ENCODE measurements at places on chromosomes 3 and 15.

GRCh38 chr3:128226795-128227395 is 73.6 kb downstream of the EEFSEC start:
- peak; percentile 51 for DNase-seq

DNA sequence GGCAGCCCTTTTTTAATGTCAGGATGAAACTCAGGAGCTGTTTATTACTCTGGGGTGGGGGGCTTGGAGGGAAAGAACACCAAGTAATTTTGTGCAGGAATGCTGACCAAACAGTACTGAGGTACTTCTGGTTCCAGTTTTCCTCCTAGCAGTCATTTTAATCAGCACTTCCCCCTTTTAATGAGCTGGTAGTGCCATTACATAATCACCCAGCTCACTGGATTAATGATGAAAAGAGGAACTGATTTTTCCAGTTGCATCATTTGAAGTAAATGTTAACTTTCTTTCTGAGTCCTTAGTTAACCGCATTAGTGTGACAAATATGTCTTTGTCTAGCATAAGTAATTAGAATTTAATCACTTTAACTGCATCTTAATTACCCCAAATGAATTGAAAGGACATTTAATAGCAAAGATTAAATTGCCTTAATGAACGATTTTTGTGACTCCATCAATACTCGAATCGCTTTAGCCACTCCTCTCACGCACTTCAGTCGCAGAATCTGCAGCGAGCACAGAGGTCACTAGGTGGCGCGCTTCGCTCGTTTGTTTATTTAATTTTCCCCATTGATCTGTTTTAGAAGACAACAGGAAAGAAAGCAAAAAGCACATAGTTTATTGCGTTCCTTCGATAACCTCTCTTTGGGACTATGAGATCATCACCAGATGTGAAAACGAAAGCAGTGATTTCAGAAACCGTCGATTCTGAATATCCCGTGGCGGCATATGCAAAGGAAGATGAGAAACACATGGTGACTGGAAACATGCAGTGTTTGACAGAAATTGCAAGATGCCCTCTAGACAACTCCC is 9.8 kb downstream of the ONECUT1 start:
- DNase-seq = peak; percentile 52

GRCh38 chr3:14812196-14812790 is 6.5 kb upstream of the FGD5 start:
- DNase-seq = no peak

DNA sequence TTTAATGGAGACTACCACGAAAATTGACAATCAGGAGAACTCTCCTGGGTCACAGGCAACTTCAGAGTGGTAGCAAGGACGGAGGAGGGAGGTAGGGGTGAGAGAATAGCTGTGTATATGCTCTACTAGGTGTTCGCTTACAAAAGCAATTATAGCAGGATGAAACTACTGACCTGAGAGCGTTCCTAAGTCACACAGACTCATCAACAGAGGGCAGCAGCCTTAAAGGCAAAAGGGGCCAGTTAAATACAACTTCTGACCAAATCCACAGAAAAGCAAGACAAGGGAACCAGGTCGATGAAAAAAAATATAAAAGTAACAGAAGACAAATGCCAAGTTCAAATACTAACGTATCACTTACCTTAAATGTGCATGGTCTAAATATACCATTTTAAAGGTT is 894.6 kb downstream of the PLOD2 start:
- no peak for DNase-seq

GRCh38 chr3:170690661-170690981 is 104.7 kb upstream of the SLC7A14 start:
- no peak for DNase-seq

GRCh38 chr15:63195569-63196015 is 6.2 kb downstream of the RAB8B start:
- no peak for DNase-seq

DNA sequence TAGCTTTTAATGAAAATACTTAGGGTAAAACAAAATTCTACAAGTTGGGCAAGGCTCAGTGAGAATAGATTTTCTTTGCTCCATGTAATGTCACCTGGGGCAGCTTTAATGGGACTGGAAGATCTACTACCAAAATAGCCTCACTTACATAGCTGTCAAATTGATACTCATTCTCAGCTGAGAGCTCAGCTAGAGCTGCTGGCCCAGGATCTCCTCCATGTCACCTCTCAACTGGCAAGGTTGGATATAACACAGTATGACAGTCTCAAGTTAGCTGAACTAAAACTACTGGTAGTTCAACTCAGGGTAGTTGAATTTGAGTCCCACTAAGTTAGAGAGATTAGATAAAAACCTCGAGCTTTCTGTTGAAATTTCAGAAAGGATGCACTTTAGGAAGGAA is 218.5 kb upstream of the PLSCR5 start:
- DNase-seq = no peak

GRCh38 chr3:111999484-112000324 is 982 bp downstream of the TAGLN3 start:
- peak; percentile 16 for DNase-seq

DNA sequence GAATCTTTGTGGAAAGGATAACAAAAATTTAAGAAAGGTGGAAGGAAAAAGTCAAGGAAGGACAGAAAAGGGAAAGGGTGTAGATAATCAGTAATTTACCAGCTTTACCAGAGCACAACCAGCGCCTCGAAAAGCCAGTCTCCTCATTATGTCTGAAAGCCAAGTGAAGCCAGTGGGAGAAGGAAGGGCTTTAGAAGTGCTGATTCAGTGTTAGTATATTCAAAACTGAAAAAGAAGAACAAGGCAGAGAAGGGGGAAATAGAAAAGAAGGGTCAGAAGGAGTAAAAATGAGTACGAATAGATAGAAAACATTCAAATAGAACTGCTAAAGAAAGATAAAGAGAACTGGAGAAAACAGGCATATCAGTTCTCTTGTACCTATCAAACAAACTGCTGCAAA is 4.1 kb downstream of the PBRM1 start:
- DNase-seq = no peak

- DNase-seq = peak; percentile 38
These were observed 9.9 kb downstream of the CEP152 start for GRCh38 chr15:48800811-48801455.

DNA sequence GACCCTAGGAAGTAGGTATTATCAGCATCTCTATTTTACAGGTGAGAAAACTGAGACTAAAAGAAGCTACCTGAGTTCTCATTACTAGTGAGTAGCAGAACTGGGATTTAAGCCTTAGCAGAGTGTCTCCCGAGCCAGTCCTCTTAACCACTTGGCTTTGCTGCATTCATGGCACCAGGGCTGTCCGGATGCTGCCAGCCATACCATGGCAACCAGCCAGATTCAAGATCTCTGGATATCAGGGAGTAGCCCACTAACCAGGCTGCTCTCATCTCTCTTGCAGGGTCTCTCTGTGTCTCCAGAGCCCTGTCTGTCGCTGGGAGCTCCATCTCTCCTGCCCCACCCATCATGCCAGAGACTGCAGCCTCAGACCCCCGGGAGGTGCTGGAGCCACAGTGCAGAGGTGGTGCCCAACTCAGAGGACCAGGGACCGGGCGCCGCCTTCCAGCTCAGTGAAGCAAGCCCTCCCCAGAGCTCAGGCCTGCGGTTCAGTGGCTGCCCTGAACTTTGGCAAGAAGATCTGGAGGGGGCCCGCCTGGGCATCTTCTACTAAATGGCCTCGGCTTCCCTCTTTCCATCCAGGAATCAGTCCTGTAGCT is 1.7 kb downstream of the MESP2 start:
- no peak for DNase-seq

DNA sequence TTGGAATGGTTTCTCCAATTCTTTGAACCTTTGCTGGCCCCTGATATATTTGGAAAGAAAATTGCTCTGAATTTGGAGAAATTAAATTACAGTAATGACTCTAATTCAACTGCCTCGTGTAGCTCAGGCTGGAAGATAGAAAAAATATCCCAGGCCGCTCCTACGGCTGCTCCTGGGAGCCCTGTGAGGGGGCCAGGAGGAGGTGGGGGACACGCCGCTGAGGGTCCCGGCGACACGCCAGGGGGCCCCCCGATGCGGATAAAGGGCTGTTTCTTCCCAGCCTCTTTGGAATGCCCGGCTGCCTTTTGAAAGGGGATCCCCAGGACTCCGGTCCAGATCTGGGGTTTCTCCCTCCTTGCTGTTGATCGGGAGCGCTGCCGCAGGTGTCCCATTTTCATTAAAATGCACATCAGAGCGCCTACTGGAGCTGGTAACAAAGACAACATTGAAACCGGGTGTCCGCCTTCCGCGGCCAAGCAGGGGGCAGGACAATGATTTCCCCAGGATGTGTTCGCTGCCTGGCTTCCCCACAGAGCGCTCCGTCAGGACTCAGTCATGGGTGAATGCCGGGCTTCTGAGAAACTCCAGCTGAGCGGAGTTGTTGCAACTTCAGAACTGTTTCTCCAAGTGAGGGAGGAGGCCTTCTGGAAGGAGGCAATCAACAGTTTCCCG is 200.1 kb upstream of the KBTBD8 start:
- peak; percentile 48 for DNase-seq

GRCh38 chr15:101444015-101444414 is 45.5 kb downstream of the PCSK6 start:
- no peak for DNase-seq

GRCh38 chr15:69039516-69040225 is 25.2 kb downstream of the NOX5 start:
- no peak for DNase-seq

DNA sequence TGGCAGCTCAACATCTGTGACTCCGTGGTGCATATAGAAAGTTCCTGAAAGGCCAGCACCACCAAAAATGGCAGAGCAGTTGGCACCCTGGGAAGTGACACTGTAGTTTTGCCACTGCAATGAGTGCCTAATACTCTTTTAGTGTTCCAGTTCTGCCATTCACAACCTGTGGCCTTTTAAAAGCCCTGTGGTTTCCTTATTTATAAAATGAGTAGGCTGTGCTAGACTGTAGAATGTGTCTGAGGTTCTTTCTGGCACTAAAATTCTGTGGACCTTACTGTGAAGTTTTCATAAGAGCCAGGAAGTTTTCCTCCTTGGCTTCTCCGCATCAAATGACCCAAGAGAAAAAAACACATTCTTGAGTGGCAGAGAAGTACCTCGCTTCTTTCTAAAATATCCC is 74.1 kb downstream of the MME start:
- DNase-seq = peak; percentile 17

GRCh38 chr3:125123451-125124305 is 67.9 kb upstream of the HEG1 start:
- DNase-seq = peak; percentile 80

DNA sequence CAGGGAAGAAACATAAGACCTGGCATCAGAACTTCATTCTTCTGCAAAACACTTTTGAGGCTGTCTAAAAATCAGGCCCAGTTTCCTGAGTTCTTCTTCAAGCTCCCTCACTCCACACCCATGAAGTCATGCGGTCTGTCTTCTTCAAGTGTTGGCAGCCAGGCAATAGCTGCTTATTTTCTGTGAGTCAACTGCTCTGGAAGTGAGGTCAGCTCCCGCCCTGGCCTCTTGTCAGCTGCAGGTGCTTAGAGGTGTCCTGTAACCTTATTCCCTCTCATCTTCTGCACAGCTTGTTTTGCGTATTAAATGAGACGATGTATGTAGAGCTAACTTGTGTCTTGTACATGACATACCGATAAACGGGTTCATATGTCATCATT is 226.1 kb downstream of the ADAMTS17 start:
- no peak for DNase-seq

- DNase-seq = peak; percentile 44
These were observed 530.8 kb downstream of the FOXP1 start for GRCh38 chr3:71052716-71053115.

Measured in EH (cell line).